ENCODE measurements at places on chromosomes 11 and 22.

DNA sequence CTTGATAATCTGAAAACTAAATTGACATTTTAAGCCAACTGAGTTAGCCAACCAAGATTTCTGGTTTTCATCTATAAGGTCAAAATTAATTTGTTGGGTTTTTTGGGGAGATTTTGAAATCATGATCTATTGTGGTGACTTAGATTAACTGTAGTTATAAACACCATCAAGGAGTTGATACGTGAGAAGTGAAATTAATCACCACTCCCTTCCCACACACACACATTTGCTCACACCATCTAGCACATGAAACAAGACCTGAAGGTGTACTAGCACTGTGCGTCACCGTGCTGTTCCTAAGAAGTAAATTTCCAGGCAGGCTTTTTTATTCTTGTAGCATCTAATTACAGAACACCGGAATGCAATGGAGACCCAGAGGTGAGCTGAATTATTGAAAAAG is 2.1 kb downstream of the OR5B21 start:
- no peak for DNase-seq

DNA sequence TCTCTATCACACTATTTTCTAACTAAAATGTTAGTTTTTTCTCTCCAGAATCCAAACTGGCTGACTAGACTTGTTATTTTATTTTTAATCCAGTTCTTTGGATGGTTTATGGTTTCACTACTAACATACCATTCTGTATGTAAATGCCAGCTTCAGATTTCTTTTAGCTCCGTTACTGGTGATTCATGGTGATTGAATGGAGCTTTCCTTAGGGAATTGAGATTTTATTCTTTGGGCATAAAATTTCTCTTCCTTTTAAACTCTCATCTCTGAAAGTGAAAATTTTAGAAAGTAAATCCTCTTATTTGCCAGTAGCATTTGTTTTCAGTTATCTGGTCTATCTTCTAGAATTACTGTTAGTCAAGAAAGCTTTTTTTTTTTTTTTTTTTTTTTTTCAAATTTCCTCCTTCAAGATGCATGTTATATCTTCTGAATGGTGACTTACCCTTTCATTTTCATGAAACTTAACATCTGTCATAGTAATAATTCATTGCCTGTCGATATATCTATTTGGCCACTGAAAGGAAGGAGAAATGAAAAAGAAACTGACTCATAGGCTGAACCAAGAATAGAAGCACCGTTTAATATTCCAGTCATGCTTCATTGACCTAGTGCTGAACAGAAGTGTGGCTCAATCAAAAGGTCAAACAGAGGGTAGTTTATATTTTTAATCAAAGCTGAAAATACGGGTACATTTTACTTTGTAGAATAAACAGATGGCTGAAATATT is 6.4 kb downstream of the ENDOD1 start:
- DNase-seq, result no peak

DNA sequence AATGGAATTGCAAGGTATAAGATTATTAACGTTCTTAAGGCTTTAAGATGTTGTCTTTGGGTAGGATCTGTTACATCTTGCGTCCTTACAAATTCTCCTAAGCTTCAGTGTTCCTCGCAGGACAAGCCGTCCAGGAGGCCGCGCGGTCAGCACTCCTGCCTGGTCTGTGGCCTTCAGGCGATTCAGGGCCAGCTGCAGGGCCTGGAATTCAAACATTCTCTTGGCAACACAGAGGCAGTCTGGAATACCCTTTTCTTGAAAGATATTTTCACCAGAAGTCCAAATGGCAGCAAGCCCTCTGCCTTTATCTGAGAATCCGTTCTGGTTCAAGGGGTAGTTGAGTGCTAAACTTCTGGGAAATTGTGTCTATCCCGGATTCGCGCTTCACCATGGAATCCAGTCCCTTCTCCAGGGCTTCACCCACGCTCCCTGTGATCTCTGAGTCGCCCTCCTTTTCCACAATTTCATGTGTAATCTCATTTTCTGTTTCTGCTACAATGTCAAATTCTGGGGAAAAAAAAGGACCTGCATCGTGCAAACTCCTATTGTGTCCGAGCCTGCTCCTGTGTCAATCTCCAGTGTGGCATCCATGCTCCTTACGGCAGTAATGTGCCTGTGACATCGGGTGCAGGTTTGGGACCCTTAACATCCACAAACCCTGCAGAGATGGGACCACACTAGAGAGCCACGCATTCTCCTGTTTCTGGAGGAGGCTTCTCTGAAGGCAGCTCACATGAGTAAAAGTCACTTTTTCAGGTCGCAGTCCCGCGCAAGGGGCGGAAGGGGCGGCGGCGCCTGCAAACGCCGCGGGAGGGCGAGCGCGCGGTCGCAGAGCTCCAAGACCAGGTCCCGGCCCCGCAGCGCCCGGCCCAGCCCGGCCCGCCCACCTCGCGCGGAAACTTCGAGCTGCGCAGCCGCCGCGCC is 25.4 kb upstream of the SORL1 start:
- DNase-seq, result no peak

GRCh38 chr22:35301372-35301874 is 1.7 kb downstream of the TOM1 start:
- DNase-seq, result peak; percentile 24

DNA sequence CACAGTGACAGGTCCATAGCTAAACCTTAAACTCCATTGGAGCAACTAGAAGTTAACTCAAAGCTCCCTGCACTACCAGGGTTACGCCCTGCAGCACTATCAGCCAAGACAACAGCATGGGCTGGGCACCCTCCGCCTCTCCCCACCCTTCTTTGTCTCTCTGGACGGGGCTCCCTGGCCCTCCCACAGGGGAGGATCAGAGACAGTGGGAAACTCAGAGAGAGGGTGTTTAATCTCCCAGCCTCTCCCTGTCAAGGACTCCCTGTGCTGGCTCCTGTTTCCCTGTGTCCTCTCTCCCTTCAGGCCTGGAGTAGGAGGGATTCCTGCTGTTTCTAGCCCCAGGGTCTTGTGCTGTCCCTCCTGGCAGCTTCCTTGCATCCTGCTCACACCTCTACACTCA is 56.9 kb upstream of the CSNK2A3 start:
- no peak for DNase-seq

GRCh38 chr11:82848829-82849228 is 51.4 kb downstream of the PRCP start:
- no peak for DNase-seq

DNA sequence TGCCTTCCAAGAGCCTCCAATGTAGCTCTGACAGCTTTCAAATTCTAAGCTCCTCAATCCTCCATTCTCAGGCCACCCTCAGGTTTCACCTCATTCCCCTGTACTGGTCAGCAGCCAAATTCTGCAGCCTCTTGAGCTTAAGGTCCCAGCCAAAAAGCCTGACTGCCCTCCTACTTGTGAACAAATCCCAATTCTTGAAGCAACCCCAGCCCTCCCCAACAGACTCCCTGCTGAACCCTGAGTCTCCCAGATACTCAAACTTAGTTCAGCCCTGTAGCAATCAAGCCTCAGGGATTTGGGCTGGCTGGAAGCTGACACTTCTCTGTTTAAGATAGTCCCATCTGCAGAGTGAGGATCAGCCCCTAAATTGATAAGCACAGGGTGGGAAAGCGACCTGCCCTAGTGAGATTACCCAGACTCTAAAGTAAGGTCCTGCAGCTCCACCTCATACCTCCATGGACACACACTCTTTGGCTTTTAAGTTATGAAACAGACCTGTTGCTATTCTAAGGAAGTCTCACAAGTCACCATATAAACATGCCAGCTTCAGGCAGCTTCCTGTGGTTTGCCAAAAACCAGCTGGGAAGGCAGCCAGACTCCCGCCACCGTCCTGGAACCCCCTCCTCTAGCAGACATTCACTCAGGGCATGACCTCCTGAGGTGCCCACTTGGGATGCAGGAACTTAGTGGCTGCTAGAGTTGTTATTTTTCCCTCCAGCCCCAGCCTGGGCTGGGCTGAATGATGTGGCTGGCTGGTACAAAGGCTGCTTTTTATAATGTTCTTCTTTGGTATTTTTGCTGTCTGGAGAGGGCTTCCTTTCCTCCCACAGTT is 82.5 kb upstream of the PICALM start:
- DNase-seq, result peak; percentile 32

GRCh38 chr22:50084614-50085021 is 608 bp downstream of the MLC1 start:
- DNase-seq, result no peak

GRCh38 chr11:128848815-128849455 is 18.2 kb downstream of the KCNJ1 start:
- DNase-seq, result no peak

GRCh38 chr11:118263695-118264568 is at the start of gene MPZL2:
Gene MPZL2, minus strand, starts transcription at chr11:118264297. Its CDS starts 144 bp downstream, at chr11:118264153.
- no peak for DNase-seq

- DNase-seq, result no peak
Measured at GRCh38 chr11:97772705-97773104, 1248.0 kb upstream of the CNTN5 start.

DNA sequence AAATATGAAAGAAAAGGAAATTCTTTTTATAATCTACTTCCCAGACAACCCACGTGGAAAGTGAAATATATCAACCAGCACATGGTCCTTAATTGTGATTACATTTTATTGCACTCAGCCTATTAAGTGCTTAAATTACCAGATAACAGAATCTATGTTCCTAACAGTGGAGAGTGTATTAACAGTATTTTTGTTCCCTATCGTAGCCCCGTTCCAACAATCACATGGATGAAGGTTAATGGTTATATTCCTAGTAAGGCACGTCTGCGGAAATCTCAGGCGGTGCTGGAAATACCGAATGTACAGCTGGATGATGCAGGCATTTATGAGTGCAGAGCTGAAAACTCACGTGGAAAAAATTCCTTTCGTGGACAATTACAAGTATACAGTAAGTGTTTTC is 626.1 kb upstream of the ARHGAP42 start:
- no peak for DNase-seq

- DNase-seq, result peak; percentile 67
Measured at GRCh38 chr11:112795142-112795815, 165.9 kb upstream of the NCAM1 start.

DNA sequence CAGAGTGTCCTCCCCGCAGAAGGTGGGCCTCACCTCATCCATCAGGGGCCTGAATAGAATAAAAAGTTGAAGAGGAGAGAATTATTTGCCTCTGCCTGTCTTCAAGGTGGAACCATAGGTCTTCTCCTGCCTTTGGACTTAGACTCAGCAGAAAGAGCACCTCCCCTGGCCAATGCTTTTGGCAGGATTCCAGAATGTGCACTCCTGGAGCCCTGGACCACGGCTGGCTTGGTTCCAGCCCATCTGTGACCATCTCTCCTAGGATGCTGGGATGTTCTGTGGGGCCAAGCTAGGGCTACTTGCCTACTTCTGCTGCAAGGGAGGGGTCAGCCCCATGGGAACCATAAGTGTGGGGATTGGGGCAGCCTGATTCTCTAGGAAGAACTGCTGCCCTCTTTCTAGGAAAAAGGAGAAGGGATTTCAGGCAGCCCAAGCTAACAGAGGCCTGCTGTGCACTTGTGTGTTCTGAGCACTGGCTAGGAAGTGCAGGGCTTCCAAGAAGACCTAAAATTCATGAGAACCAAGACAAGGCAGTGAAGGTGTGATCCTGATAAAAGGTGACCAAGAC is 32.2 kb upstream of the SHANK2 start:
- DNase-seq, result no peak

DNA sequence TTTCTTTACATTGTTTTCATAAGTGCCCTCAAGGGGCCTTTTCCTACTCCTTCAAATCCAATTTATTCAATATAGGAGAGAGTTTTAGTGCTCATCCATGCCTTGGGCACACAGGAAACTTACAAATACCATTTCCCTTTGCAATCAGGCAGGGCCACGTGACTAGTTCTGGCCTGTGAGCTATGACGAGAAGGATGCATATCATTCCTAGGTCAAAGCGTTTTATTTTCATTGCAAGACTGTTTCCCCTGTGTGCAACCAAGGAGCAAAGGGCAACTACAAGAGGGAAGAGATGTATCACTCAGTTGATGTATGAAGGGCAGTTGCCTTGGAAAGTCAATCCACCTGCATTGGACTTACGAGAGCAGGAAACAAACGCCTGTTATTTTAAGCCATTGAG is 1.9 kb upstream of the TRAF6 start:
- no peak for DNase-seq

DNA sequence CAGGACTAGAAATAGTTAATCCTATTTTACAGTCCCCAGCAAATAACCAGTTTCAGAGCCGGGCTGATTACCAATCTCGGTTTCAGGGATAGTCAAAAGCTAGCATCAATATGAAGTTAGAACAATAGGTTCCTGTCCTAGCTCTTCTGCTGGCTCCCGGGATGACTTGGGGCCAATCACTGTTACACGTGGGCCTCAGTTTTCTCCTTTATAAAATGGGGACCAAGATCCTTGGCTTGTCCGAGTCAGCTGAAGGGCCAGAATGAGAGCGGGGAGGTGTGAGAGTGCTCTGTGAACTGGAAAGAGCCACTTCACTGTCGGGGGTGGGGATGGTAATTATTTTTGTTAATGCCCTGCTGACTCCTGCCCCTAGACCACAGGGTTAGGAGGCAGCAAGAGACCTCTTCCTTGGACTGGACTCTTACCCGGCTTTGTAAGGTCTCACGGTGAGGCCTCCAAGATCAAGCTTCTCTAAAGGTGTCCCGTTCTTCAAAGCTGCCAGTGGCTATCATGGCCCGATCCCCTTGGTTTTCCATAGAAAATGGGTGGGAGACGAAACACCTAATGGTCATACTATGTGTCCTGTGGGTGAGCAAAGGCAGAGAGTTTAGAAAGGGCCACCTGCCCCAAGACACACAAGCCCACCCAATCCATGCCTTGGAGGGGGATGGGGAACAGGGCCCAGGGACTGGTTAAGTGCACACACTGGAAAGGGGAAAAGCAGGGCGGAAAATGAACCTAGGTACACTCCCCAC is 1.4 kb downstream of the UCP2 start:
- no peak for DNase-seq

GRCh38 chr11:113806406-113806805 is 26.8 kb downstream of the CLDN25 start:
- DNase-seq, result no peak

DNA sequence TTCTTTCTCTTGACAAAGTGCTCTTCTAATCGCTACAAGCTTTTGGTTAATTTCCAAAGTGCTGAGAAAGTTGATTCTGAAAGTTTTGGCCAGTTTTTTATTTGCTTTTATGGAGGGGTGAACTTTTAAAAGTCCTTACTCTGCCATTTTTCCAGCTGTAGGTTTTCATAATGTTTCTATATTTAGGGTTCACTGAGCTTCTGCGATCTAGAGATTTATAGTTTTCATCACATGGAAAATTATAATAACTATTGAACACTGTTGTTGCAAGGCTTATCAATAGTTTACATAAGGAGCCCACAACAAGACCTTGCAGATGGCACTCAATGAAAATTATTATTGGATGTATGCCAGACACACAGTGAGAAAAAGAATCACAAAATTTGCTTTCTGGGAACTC is 55.1 kb downstream of the DLG2 start:
- DNase-seq, result no peak

DNA sequence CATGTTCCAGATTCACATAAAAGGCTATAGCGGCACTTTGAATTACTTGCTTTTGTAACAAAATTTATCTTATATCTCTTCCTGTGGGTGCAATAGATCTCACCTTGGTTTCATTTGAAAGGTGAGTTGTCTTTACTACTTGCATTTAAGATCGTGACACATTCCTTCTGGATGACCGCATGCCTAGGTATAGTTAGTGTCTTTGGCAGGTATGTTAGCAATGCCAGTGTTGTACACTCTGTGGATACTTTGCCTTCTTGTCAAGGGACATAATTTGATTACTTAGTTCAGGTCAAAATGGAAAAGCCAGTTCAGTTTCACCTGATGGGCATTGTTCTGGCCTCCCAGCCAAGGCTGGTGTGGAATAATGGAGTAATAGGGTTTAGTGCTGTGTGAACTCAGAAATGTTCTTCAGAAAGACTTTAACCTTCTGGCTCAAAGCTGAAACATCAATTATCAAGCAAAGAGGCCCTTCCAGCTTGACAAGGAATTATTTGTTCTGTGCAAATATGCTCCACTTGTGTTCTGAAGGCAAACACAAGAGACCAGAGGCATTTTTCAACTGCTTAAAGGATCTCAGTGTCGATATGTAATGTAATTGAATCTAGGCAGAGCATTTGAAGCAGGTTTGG is 64.6 kb downstream of the AMOTL1 start:
- DNase-seq, result no peak
